CD4-positive, alpha-beta T cell treated with Interleukin-4 for 1 hour (primary cell): ENCODE measurements at places on chromosomes 5 and 9.

- no peak for DNase-seq
Measured at GRCh38 chr5:90548069-90548593, 10.5 kb upstream of the ADGRV1 start.

DNA sequence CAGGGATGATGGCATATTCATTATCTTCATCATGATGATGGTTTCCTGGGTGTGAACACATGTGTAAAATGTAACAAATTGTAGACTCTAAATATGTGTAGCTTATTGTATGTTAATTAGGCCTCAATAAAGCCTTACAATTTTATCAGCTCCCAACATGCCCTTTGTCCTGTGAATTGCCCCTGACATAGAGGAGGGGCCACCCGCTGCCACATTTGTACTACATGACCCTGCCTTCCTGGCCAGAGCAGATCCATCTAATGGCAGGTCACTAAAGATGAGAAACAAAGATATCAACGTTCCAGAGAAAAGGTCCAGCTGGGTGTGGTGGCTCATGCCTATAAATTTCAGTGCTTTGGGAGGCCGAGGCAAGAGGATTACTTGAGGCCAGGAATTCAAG lies 117.2 kb downstream of the CAAP1 start:
- DNase-seq, result no peak

- DNase-seq, result no peak
Measured at GRCh38 chr9:37760416-37761161, 7.0 kb downstream of the TRMT10B start.

- peak; percentile 19 for DNase-seq
Measured at GRCh38 chr9:129816501-129817435, 7.2 kb downstream of the TOR1A start.

GRCh38 chr5:178502401-178503100 lies 87.6 kb downstream of the COL23A1 start:
- DNase-seq, result no peak

GRCh38 chr5:101253096-101253495 lies 350.0 kb upstream of the ST8SIA4 start:
- no peak for DNase-seq

DNA sequence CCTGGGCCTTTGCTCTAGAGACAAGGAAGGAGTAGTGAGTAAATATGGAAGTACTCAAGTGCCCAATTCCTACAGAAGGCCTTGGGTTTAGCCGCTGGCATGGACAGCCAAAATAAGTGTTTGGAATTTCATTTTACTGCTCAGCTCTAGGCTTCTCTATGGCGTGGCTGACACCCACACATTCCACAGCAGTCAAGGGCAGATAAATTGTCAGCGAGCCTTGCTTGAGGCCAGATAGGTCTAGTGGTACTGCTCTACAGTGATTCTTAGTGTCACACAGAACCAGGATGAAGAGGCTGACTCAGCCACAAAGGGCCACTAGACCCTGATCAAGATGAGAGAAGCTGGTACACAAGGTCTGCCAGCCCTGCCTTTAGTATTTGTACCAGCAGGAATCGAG lies 111.0 kb upstream of the NFIB start:
- DNase-seq, result no peak

DNA sequence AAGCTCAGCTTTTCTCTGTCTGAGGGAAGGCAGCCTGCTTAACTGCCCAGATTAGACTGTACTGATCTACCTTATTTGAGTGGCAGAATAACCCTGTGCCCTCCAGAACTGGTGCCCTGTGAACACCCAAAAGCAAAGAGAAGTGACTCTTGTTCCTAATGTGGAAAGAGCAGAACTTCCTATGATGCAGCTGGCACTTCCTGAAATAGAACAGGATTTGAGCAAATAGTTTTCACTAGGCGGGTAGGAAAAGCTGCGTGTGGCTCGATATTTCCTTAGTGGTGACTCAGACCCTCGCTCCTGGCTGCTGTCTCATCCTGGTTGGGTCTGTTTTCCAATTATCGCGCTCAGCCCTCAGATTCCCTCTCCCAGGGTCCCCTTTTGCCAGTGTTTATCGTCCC lies 89.9 kb downstream of the SH3TC2 start:
- DNase-seq, result no peak

GRCh38 chr9:87119328-87119881 lies 172.1 kb upstream of the GAS1 start:
- no peak for DNase-seq

DNA sequence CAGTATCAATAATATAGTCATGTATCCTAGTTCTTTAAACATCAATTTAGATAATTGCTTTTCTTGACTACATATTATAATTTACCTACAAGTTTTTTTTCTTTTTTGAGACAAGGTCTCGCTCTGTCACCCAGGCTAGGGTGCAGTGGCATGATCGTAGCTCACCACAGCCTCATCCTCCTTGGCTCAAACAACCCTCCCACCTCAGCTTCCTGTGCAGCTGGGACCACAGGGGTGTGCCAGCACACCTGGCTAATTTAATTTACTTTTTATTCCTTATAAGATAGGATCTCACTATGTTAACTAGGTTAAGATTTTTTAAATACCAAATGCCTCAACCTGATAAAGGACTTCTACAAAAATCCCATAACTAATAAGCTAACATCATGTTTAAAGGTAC lies 21.1 kb downstream of the UIMC1 start:
- DNase-seq, result peak; percentile 60

DNA sequence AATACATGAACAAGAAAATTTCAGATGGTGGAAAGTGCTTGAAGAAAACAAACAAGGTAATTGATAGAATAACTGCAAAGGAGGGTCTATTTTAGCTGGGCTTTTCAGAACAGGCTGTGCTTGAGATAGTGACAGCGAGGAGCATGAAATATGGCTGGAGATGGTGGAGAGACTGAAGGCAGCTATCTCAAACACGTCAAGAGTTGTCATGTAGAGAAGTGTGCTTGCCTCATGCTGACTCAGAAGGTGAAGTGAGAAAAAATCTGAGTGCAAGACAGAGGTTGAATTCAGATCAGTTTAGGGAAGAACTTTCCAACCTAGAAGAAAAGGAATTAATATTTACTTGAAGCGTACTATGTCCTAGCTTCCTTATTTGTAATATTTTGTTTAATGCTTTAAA lies 115.5 kb upstream of the RANBP3L start:
- DNase-seq, result no peak

- no peak for DNase-seq
Measured at GRCh38 chr5:164002214-164002613, 496.8 kb downstream of the MAT2B start.

DNA sequence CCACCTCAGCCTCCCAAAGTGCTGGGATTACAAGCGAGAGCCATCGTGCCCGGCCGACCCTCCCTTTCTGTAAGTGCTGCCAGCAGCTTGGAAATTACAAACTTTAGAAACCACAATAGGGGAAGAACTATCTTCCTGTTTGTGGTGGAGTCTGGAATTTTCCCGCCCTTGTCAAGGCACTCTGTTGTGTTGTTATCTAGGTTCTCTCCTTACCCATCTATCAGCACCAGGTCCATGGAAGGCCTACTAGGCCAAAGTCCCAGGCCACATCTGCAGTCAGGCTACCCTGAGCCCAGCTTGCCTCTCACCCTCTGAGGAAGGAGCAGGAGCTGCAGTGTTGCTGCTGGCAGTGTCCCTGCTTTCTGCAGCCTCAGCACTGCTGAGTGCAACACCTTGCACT lies 214.9 kb downstream of the MCTP1 start:
- no peak for DNase-seq

DNA sequence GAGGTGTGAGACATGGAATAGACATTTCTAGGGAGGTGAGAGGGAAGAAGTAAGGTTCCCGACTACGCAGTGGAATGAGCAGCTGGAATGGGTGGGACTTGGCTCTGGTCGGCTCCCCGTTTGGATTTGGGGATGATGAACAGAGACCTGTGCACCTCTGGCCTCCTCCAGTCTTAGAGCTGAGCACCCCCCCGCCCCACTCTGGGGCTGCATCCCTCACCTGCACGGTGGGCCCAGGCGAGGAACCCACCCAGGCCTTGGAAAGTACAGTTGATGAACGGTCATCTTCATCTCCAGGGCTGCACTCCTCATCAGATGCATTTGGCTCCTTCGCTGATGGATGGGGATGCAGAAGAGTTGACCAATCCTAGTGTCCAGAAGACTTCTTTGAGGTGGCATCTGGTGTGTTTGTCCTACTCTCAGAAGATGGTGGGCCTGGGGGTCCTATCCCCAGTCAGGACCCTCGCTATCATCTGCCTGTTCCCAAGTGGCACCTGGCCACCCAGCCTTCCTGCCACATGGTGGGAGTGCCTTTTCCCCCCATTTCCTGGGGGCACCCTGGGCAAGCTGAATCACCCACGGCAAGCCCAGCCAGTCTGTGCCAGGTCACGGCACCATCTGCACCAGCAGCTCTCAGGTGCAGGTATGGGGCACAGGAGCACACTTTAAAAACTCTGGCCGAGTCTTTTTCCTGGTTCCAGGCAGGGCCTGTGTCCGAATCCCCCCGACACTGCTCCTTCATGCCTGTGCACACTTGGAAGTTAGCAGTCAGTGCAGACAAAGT lies 70.5 kb downstream of the GTF3C4 start:
- no peak for DNase-seq

DNA sequence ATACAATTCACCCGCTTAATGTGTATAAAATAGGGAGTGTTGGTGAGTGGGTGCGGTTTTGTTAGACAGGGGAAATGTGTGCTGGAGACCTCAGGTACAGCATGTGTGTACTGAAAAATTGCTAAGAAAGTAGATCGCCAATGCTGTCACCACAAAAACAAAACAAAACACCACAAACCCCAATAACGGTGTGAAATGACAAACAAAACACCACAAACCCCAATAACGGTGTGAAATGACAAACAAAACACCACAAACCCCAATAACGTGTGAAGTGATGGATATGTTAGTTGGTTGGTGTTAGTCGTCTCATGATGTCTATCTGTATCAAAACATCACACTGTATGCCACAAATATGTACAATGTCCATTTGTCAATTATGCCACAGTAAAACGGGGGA lies 14.2 kb upstream of the GFPT2 start:
- peak; percentile 47 for DNase-seq

- no peak for DNase-seq
Measured at GRCh38 chr5:140764177-140764973, 21.6 kb upstream of the PCDHA1 start.

DNA sequence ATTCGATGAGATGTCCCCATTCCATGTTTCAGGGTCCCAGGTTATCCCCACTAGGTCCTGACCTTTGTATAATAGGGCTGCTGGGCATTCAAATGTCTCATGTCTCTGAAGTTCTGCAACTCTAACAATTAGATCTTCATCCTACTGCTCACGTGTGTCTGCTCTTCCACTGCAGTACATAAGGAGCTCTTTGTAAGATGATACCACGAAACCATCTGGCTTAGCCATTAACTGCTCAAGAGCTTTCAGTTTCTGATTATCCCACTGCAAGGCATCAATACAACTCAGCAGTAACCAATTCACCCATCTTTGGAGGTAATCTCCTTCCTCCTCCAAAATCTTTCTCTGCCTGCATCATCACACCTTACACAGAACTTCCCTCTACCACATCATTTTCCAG lies 49.9 kb upstream of the PPP2CA start:
- DNase-seq, result no peak

DNA sequence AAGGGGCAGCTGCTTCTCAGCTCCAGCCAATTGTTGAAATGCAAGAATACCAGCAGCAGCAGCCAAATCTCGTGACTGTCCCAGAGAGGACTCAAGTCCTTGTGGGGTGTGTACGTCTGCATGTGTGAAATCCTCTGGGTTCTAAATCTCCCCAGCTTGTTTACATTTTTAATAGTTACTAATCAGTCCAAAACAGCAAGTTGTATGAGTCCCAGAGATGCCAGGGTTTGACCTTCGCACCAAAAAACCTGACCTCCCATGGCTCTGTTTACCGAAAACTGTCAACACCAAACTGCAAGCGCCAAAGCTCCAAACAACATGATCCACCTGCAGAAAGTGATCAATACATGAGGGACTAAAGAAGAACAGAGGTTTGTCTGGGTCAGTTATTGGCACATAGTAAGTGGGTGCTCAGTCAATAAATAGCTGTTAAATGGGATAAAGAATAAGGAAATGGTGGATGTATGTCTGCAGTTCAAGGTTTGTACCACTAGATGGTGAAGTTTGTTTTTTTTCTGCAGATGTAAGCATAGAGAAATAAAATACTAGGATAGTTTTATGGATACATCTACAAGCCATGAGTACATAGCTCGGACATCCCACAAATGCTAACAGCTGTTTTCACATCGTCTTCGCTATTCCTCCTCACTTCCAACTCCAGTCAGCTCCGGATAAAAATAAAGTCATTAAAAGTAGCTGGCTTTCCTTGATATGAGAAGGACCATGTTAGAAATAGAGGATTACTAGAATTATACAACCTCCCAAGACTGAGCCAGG lies 85.3 kb upstream of the ADRB2 start:
- peak; percentile 54 for DNase-seq

DNA sequence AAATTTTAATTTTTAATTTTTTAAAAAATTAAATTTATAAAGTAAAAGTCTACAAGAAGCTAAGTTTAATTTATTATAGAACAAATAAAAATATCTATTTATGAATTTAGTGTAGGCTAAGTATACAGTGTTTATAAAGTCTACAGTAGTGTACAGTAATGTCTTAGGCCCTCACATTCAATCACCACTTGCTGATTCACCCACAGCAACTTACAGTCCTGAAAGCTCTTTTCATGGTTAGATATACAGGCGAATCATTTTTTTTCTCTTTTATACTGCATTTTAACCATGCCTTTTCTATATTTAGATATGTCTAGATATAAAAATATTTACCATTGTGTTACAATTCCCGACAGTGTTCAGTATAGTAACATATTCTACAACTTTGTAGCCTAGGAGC lies 55.9 kb downstream of the PCSK1 start:
- DNase-seq, result no peak

GRCh38 chr9:19423163-19423562 lies 14.4 kb downstream of the ACER2 start:
- DNase-seq, result no peak

- no peak for DNase-seq
Measured at GRCh38 chr9:83200531-83200930, 137.6 kb upstream of the RASEF start.

DNA sequence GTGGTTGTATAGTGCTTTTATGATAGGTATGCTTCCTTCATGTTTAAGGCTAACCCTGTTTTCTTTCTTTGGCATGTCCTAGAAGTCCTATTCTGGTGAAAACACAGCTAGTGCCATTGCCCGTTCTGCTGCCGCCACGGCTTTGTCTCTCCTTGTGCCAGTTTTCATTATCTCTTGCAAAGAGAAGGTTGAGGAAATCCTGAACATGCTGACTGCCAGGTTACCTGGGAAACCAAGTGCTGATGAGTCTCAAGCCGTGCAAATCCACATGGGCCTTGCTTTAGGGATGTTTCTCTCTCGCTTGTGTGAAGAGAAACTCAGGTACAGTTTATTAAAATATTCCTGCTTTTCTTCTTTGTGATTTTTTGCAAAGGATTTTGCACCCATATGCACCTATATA lies 102.2 kb downstream of the HACD4 start:
- DNase-seq, result no peak

GRCh38 chr5:143657647-143658285 lies 154.2 kb upstream of the HMHB1 start:
- no peak for DNase-seq
